GOT3 (cell line): ENCODE measurements at places on chromosomes 3 and 15.

DNA sequence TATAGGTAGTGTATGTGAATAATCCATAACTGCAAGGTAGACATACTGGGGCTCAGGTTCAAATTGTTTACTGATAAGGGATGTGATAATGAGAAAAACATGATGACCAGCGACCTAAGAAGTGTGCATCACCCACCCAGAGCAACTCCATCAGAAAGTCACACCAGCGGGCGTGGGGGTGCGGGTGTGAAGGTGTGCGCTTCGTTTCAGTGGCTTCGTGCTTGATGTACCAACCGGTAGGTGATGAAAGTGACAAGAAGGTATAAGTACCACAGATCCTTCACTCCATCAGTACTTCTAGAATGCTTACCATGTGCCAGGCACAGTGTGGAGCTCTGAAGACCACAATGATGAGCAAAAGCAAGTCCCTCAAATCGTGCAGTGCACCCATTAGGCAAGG lies 11.2 kb downstream of the ANP32A start:
- no peak for DNase-seq

- DNase-seq = no peak
These were observed 36.0 kb downstream of the BDH1 start for GRCh38 chr3:197519801-197520211.

GRCh38 chr3:112718516-112718915 lies 77.6 kb upstream of the CCDC80 start:
- no peak for DNase-seq

- DNase-seq = no peak
These were observed 99.3 kb upstream of the ZBED2 start for GRCh38 chr3:111694471-111694870.

DNA sequence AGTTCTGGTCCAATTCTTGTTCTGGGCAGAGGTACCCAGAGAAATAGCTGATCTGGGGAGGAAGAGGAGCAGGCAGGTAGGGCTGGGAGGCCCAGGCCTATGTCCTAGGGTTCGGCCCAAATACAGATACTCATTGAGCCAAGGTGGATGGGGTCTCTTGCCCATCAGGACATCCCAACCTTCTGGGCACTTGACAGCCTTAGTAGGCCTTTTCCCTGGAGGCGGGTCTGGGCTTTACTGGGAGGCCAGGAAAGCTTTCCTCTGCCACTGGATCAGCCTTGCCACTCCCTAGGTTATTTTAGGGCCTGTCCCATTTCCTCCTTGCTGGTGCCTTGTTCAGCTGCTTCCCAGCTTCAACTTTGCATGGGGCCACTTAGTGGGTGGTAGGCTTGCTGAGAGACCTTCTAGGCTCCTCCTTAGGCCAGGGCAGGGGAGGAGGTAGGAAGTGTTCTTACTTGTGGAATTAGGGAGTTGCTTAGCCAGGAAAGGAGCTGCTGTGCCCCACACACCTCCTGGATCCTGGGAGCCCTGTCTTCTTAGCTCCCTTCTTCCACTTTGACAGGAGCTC lies 9.7 kb downstream of the TEX264 start:
- DNase-seq = no peak
